Ureter (tissue), 1 donor: ENCODE measurements at places on chromosomes 2 and 18. TPM values are rescaled to one million over a fixed set of nuclear protein-coding genes. Genes with fewer than 3 reads are reported as not detected.

The BMP10 gene
- not detected for total RNA-seq

The PROM2 gene
- total RNA-seq: 176 TPM

The SLC38A11 gene
- 2.4 TPM for total RNA-seq

The TOGARAM2 gene
- total RNA-seq: 0.31 TPM

The DRC1 gene
- not detected for total RNA-seq

The ZSWIM2 gene
- total RNA-seq: not detected

The SRSF7 gene
- 162 TPM for total RNA-seq

The FEV gene
- total RNA-seq: not detected

The B3GNT7 gene
- 2.2 TPM for total RNA-seq

The FAHD2A gene
- 25.7 TPM for total RNA-seq

The STK36 gene
- 55.4 TPM for total RNA-seq

The NEB gene
- total RNA-seq: 2.5 TPM

The XDH gene
- total RNA-seq: 6.6 TPM

The MC2R gene
- 0.60 TPM for total RNA-seq

The SLC8A1 gene
- total RNA-seq: 116 TPM

The SCYGR4 gene
- not detected for total RNA-seq

The SCYGR3 gene
- total RNA-seq: not detected

The ABCG5 gene
- total RNA-seq: not detected

The LYPD1 gene
- 0.36 TPM for total RNA-seq

The C2orf15 gene
- total RNA-seq: 4.9 TPM

The PSMA8 gene
- not detected for total RNA-seq

The ZNF24 gene
- total RNA-seq: 53.2 TPM
